ENCODE measurements at places on chromosomes 2 and 18.
A peak's percentile ranks its signal among the peaks of the same experiment; 100 is the strongest.

GRCh38 chr2:172976816-172977215 lies 98.8 kb upstream of the MAP3K20 start:
- no peak for DNase-seq

GRCh38 chr18:49839012-49839411 lies 25.7 kb upstream of the ACAA2 start:
- peak; percentile 37 for DNase-seq

GRCh38 chr2:169808221-169808620 lies 9.6 kb downstream of the SSB start:
- no peak for DNase-seq

DNA sequence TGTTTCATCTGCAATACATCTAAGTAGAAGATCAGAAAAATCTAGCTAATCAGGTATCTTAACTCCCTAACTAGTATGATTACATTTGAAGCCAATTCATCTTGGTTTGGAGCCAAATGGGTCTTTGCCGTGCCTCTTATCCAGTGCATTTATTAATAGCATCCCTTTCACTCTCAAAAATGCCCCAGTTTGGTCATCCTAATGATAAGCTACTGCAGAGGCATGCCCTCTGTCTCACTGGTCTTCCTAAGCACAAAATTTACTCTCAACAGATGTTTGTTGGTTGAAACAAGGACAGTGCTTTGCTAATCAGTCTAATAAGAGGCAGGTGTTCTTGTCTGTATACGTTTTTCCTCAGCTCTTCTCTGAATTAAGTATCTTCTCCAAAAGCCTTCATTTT lies 403.2 kb downstream of the RAD51AP2 start:
- DNase-seq: no peak

DNA sequence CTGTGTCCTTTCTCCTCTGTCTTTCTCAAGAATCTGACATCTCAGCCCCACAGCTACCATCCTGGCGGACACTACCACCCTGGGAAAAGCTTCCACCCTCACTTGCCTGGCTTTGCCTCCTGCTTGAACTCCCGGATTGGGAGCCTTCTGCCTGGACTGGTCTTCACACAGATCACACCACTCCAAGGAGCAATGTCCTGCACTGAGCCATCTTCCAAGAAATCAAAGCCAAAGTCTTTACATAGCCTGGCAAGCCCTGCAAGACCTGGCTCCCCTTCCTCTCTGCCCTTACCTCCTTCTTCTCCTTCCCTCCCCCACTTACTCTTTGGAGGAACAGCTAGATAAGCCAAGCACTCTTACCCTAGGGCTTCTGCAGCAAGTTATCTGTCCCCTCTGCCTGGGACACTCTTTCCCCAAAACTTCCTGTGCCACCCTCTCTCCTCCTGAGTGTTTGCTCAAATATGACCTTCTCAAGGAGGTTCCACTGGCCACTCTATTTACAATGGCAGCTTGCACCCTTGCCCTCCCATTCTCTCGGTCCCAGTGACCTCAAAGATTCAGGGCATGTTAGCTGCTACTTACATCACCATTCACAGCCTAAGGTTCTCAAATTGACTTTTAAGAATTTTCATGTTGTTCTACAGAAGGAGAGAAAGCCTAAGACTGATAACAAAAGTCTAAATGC lies 9.7 kb downstream of the ATP8B1 start:
- DNase-seq: no peak

- no peak for DNase-seq
Measured at GRCh38 chr2:237424544-237424943, 10.6 kb upstream of the COL6A3 start.

DNA sequence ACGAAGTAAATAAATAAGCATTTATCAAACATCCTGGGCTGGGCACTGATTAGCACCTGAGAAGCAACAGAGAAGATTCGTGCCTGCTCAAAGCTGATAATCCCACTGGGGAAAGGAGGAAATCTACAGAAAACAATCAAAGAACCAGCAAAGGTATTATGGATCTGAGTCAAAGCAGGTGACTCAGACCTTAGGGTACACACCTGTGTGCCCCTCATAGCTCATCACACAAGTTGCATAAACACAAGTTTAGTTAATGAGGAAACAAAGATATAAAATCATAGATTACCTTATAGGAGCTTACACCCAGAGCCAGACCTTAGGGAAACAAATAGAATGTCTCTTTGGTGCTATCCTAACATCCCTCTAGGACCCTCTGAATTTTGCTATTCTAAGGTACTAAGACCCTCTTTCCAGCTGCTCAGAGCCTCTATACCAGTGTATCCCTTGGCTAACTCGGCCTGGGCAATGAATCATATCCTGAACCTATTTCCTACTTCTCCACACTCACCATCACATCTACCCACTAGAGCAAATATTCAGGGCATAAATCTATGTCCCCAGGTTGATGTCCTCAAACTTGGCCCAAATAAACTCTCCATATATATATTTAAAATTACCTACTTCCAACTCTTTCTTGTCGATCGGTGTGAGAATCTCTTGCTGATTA lies 19.3 kb upstream of the CTIF start:
- DNase-seq: no peak

GRCh38 chr2:161766334-161766733 lies 142.1 kb downstream of the SLC4A10 start:
- no peak for DNase-seq

DNA sequence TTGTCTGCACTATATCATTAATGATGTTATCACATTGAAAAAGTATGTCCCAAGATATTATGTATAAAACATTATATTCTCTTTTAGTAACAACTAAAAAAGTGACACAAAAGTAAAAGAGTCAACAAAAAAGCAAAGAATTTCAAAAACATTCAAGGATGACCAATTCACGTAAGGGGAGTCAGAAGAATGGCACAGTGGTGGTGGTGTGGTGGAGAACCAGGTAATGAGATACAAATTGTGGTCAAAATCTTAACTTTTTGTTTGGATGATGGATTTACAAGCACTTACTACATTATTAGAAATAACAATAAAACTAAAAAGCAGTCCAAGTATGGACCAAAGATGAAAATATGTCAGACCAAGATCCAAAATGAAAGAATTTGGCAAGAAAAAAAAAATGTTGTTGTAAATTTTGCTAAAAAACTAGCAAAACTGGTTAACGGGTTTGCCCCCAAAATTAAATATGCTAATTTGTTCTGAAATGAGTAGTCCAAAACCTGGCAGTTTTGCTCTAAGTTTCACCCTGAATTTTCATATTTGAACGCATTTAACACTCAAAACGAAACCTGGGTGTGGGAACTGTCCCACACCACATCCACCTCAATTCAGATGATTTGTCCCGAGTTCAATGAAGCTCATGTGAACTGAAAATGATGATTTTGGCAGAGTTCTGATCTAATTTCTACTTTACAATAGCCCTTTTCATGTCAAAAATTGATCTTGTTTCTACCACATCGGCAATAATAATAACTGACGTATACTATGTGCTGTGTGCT lies 135.8 kb downstream of the IKZF2 start:
- DNase-seq: no peak

DNA sequence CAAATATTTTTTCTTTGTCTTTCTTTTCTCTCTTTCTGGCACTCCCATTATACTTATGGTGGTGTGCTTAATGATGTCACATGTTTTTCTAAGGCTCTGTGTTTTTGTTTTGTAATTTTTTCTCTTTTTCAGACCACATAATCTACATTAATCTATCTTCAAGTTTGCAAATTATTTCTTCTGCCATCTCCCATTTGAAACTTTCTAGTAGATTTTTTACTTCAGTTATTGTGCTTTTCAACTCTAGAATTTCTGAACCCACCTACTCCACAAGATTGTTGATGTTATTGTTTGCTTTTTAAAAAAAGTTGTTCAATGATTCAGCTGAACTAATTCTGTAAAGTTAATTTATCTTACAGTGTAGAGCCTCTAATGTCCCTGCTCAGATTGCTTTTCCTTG lies 121.4 kb downstream of the SCN3A start:
- DNase-seq: no peak

DNA sequence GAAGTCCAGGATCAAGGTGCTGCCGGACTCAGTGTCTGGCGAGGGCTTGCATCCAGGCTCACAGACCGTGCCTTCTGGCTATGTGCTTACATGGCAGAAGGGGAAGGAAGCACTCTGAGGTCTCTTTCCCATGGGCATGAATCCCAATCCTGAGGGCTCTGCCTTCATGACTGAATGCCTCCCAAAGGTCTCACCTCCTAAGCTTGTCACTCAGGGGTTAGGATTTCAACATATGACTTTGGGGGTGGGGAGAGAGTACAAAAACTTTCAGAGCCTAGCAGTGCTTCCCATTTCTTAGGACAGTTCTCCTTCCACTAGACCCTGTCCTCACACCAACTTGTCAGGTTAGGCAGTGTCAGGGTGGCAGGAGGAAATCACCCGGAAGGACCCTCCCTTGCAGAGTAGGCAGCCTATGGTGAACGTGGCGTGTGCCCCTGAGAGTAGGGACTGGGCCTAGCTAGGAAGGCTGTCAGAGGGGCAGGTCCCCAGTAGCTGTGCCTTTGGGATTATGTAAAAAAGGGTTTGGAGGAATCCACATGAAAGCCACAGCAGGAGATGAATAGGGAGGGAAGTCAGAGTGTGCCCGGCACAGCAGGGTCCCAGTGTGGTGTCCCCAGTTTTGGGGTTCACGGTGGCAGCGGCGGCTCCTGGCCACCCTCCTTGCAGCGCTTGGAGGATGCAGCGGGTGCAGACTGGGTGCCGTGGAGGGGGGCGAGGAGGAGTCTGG lies 233.3 kb downstream of the LDLRAD4 start:
- no peak for DNase-seq

- DNase-seq: peak; percentile 54
Measured at GRCh38 chr2:37676274-37676673, 4.8 kb upstream of the CDC42EP3 start.

GRCh38 chr2:191428141-191428540 lies 182.9 kb downstream of the MYO1B start:
- DNase-seq: peak; percentile 22

GRCh38 chr2:186559370-186559769 lies 30.5 kb upstream of the ITGAV start:
- DNase-seq: no peak

- no peak for DNase-seq
Measured at GRCh38 chr2:117918608-117919007, 95.3 kb downstream of the CCDC93 start.

- DNase-seq: no peak
Measured at GRCh38 chr2:217076657-217077232, 216.9 kb upstream of the TNP1 start.

GRCh38 chr2:241863536-241863954 lies 4.9 kb upstream of the PDCD1 start:
- no peak for DNase-seq

GRCh38 chr18:27604583-27604982 lies 419.5 kb upstream of the CHST9 start:
- DNase-seq: peak; percentile 11

- no peak for DNase-seq
Measured at GRCh38 chr2:43068041-43068533, 158.3 kb downstream of the ZFP36L2 start.

- DNase-seq: no peak
Measured at GRCh38 chr2:225367482-225367881, 32.0 kb upstream of the NYAP2 start.

GRCh38 chr2:109129921-109130722 lies 1.1 kb downstream of the SH3RF3 start:
- DNase-seq: no peak

DNA sequence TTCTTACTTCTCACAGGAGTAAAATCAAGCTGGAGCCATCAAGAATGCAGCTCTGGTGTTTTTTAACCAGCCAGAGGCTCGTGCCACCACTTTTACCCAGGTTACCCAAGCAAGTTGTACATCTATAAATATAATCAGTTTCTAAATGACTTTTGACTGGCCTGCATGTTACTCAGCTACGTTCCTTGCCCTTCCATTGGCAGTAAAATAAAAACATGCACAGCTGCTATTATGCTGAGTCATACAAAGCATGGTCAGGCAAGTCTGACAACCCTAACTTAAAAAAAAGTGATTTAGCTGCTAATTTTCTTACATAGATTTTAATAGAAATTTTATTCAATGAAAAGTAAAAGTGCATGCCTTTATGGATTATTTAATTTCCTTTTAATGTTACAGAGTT lies 111.7 kb upstream of the CSRNP3 start:
- DNase-seq: peak; percentile 41

GRCh38 chr2:57598551-57598950 lies 448.1 kb upstream of the VRK2 start:
- DNase-seq: no peak

DNA sequence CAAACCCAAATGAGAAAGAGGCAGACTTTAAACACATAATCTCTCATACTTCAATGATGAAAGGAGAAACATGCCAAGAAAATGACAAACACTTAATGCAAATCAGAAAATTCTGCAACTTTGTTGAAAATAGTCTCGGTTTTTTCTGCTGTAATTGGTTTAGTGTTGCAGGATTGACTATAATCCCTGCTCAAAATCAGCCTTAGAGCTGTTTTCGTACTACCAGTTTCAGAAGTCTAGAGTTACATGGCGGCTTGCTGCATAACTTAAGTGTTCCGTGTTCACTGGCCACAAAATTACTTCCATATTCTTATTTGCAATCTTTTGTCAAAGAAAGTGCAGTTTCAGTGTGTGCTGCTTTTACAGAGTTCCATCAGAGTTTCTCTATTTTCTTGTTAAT lies 48.9 kb upstream of the ITGAV start:
- DNase-seq: no peak

DNA sequence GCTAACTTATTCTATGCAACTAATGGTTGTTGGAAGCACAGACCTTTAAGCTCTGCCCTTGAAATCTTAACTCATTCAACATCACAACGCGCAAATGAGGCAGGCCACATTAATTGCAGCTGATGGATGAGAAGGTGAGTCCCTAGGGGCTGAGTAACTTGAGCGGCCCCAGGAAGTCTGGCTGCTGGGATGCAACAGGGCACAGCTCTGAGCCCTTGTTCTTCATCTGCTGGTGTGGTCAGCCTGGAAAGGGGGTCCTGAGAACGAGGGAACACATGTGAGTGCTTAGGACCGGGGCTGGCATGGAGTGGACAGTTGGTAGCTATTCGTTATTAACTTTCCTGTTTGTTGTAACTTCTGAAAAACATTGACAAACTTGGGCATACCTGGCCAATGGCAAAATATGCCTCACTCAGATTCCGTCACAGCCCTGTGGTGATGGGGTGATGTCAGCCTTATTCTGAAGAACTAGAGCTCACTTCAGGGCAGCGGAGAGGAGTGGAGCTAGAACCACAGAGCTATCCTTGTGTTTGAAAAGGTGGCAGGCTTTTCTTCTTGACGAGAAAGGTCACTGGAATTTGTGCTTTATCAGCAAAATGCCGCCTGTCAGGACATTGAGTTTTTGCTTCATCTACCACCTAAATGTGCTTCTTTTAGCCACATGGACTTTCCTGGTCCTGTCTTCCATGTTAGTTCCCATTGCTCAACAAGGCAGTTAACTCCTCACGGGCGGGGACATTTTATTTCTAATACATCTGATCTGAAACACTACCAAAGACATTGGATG lies 145.9 kb upstream of the FHL2 start:
- no peak for DNase-seq

DNA sequence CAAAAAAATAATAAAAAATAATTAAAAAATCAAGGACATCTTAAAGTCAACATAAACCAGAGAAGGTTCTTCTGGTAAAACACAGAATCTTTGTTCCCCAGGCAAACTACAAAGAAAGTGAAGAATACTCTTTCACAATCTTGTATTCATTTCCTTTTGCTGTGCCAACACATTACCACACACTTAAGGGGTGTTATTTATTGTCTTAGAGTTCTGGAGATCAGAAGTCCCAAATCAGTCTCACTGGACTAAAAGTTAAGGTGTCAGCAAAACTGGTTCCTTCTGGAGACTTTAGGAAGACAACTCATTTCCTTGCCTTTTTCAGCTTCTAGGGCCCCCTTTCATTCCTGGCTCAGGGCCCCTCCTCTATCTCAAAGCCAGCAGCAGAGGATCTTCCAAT lies 12.2 kb upstream of the CAB39 start:
- DNase-seq: no peak

- no peak for DNase-seq
Measured at GRCh38 chr2:69034122-69034521, 21.1 kb downstream of the ANTXR1 start.
